ENCODE measurements at places on chromosomes 6 and 20. TPM values are rescaled to one million over a fixed set of nuclear protein-coding genes. Genes with fewer than 3 reads are reported as not detected.

GRCh38 chr6:124110514-124110913 lies 306.8 kb downstream of the NKAIN2 start:
- no peak for DNase-seq

DNA sequence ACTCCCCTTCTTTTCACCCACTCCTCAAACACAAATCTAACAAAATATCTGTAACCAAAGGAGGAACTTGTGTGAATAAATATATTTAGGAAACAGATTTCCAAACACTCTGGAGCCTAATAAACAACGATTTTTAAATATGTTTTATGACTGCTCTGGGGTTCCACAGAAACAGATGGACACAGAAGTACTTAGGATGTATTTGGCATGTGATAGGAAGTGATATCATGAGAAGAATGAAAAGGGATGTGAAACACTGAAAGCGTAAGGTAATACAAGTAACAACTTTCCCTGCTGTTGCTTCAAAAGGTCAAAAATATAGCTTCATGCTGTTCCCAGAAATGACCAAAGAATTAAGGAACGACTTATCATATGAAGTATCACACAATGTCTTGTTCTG lies 26.1 kb upstream of the ENPP1 start:
- DNase-seq: no peak

- DNase-seq: no peak
Measured at GRCh38 chr20:41124451-41125094, 12.8 kb upstream of the PLCG1 start.

GRCh38 chr6:27188885-27189418 lies 58.5 kb upstream of the PRSS16 start:
- DNase-seq: peak; percentile 83

GRCh38 chr6:170175644-170176135 lies 115.2 kb downstream of the DLL1 start:
- peak; percentile 0 for DNase-seq

DNA sequence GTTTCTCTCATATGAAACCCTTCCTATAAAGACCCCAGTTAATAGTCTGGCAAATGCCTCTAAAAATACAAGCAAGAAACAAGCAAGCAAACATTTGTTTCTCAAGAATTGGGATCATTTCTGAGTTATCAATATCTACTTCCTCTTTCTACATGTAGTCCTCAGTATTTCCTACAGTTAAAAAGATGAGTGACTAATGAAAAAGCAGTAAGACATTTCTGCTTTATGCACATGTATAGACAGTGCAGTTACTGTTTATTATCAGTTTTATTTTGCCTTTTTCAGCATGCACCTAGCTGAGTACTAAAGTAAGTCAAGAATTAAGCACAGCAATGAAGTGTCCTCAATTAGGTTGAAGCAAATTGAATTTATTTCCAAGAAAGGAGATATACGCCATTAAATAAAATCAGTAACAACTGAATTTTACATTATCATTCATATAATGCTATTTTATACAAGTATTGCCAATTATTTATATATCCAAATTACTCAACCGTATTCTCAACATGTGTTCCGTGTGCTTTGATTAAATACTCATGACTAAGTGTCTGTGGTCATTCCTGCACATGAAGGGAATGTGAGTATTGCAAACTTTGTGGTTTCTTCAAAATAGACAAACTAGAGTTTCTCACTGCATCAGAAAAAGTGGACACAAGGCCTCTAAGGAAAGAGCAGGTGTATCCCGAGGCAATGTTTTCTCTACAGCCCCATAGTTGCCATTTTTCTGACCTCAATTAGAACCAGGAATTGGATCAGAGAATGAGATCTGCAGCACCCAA lies 159.3 kb upstream of the MARCKS start:
- no peak for DNase-seq

- DNase-seq: no peak
Measured at GRCh38 chr6:160121981-160122380, 366 bp downstream of the SLC22A1 start.

MYH7B gene
- total RNA-seq: 1.3 TPM

FAM209A gene
- not detected for total RNA-seq

SNAP91 gene
- total RNA-seq: 0.66 TPM

NRN1 gene
- total RNA-seq: 0.99 TPM

All from body of pancreas (tissue), 4 donors.